Stimulated activated CD4-positive, alpha-beta T cell treated with anti-CD3 and anti-CD28 coated beads, Interleukin-4, amount 100 ng/mL, for 4 hours (primary cell): ENCODE measurements at places on chromosomes 7 and 10.

GRCh38 chr7:7438851-7439250 lies 96.8 kb downstream of the COL28A1 start:
- no peak for DNase-seq

- peak; percentile 74 for DNase-seq
Measured at GRCh38 chr7:22885797-22886261, 63.2 kb upstream of the TOMM7 start.

GRCh38 chr7:93036149-93036640 lies 81.6 kb downstream of the SAMD9 start:
- DNase-seq: no peak

DNA sequence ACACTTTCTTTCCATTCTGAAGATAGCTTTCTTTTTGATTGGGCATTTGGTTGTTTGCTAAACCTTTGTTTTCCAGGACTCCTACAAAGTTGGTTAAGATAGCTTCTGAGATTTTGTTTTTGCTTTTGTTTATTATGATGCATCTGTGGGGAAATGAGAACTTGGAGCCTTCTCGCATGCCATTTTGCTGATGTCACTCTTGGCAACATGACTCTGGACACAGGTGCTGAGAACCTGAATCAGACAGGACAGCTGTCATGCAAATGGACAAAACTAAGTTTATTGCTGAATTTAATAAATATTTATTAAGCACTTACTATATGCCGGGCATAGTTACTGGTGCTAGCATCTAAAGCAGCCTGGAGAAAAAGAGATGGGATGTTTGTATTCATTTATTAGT lies 274.1 kb downstream of the ZEB1 start:
- DNase-seq: no peak

- DNase-seq: no peak
Measured at GRCh38 chr7:22662036-22662435, 65.0 kb upstream of the IL6 start.

- DNase-seq: peak; percentile 48
Measured at GRCh38 chr7:23490357-23491135, 20.3 kb upstream of the IGF2BP3 start.

GRCh38 chr10:2908851-2909630 lies 158.3 kb upstream of the PFKP start:
- no peak for DNase-seq

GRCh38 chr10:86298501-86299001 lies 68.0 kb downstream of the GRID1 start:
- DNase-seq: no peak

DNA sequence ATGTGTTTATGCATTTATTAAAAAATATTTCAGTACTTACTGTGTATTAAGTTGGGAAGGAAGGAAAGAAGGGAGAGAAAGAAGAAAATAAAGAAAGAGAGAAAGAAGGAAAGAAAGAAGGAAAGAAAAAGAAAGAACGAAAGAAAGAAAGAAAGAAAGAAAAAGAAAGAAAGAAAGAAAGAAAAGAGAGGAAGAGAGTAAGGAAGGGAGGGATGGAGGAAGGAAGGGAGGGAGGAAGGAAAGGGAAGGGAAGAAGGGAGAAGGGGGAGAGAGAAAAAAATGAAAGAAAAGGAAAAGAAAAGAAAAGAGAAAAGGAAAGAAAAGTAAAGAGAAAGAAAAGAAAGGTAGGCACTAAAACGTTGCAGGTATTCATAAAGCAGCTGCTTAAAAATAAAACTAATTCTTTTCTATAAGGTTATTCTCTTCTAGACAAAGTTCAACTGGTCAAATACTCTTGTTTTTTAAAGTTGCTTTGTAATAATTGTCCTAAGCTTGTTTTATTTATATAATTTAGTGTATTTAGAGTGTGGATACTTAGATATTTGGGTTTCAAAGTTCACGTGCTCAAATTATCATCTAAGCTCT lies 703.3 kb upstream of the LRRTM3 start:
- no peak for DNase-seq

DNA sequence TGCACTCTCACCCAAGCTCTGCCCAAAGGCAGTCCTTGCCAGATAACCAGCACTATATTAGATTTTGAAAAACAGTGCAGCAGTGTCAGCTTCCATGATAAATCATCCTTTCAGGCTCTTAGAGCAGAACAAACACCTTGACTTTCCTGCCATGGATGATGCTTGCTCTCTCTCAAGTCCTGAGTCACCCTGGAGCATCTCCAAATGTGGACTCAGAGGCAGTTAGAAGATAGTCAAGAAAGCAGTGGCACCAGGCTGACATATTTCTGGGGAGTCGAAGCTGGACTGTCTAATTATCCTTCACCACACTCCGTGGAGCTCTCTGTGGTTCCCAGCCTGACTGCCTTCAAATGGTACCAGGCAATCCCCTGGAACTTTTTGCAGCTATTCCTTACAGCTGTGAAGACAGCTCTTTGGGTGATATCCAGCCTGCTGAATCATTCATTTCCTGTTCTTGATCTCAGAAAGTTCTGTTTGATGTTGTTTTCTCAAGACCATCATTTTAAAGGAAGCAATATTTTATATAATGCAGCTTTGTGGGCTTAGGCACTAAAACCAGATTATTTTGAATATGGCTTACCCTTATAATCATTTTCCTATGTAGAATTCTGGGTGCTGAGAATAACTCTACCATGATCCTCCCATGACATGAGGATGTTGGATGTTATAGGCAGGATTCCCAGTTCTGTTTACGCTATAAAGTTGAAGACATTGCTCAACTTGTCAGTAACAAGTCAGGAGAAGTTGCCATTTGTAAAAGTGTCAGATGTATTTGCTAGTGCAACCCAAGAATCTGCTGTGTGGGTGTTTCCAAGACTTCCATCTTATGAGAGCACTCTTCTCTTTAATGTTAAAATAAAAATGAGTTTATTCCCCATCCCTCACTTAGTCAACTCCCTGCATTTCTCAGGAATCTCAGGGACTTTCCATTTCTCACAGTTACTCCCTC lies 233.8 kb downstream of the C7orf25 start:
- DNase-seq: no peak

- DNase-seq: no peak
Measured at GRCh38 chr7:27213433-27214238, 13.7 kb upstream of the HOXA13 start.

- DNase-seq: no peak
Measured at GRCh38 chr10:80281292-80281691, 8.2 kb downstream of the MAT1A start.

GRCh38 chr10:128312250-128312649 lies 186.0 kb upstream of the MKI67 start:
- no peak for DNase-seq
